ENCODE measurements at places on chromosomes 6 and 20.

- no peak for DNase-seq
Measured at GRCh38 chr6:113668641-113669408, 188.3 kb upstream of the MARCKS start.

DNA sequence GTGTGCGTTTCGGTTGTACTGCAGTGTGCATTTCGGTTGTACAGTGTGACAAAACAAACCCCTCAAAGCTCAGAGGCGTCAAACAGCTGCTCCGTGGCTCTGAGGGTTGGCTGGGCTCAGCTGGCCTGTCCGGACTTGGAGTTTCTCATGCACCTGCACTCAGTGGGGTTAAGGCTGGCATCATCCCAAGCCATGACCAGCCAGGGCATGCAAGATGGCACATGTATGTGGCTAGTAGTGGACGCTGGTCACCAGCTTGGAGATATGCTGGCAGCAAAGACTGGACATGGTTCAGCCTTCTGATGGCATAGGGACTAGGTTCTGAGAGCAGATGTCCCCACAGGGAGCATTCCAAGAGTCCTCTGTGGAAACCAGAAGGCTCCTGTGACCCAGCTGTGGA, 187.2 kb downstream of the CDH4 start:
- DNase-seq, result no peak

DNA sequence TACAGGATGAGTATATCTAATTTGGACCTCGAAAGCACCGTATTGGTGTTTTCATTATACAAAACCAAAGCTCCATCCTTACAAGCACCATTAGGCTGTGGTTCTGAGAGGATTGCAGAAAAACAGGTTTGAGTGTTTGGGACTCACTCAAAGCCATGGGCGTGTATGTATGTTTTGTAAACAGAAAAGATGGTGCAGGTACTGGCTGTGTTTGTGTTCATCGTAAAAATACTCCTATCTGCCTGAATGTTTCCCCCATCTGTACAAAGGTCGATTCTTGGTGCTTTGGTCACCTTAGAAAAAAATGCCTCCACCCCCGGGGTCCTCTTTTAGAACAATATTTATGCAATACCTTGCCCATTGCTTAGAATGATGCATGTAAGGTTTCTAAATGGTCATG, 286.6 kb downstream of the TSHZ2 start:
- no peak for DNase-seq

GRCh38 chr6:154161689-154162088, 122.6 kb downstream of the OPRM1 start:
- peak; percentile 58 for DNase-seq

- DNase-seq, result peak; percentile 81
Measured at GRCh38 chr6:90393232-90393884, 96.7 kb upstream of the BACH2 start.

- DNase-seq, result peak; percentile 84
Measured at GRCh38 chr6:85482905-85483700, 33.2 kb downstream of the NT5E start.

DNA sequence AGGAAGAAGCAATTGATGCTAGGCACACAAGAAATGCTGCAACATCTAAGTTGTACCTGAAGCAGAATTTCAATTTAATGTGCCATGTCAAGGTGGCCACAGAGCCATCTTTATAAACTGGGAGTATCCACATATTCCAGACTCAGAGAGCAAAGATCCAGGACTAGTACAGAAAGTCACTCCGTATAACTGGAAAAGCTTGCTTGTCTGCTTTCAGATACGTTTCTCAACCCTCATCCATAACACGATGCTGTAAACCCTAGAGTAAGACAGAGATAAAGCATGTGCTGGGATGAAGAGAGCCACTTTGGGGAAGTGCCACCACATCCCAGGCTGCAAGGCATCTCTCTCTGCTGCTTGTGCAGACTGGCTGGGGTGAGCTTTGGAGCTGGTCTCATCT, 134.7 kb downstream of the PACRG start:
- DNase-seq, result no peak

DNA sequence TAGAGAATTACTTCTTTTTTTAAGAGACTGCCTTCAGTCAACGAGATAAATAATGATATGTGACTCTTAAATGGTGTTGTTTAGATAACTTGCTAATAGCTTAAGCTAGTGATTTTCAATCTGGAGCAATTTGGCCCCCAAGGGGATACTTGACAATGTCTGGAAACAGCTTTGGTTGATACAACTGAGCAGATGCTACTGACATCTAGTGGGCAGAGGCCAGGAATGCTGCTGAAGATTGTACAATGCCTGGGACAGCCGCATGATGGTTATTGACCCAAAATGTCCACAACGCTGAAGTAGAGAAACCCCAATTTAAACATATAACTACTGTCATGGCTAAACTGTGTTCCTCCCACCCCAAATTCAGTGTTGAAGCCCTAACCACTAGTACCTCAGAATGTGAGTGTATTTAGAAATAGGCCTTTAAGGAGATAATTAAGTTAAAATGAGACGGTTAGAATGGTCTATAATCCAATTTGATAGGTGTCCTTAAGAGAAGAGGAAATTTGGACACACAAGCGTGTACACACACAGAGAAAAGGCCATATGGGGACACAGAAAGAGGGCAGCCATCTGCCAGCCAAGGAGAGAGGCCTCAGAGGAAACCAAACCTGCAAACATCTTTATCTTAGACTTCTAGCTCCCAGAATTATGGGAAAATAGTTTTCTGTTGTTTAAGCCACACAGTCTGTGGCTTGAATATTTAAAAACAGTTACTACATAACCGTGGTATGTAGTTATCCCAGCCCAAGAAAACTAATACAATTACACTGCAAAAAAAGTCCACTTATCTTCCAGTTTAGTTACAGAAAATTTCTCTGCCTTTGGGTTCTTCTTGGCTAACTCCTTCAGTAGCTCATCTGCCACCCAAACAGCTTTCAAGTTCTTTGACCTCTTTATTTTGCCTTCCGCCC, 22.2 kb downstream of the RWDD2A start:
- DNase-seq, result peak; percentile 66

DNA sequence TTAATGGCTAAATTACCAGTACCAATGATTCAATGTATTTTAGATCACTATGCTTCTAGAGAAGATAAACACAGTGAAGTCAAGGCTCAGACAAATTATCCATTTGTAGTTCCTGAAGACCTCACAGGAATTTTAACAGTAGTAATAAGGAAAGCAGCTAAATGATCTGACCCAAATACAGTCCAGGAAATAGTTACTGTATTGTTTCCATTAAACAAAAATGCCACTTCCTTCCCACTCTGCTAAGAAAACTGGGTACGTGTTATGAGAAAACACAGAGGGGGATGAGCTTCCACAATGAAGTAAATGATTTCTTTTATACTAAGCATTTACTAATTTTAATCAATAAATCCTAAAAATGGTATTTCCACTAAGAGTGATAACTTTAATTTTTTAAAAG, 127.9 kb downstream of the CDK19 start:
- DNase-seq, result no peak

- peak; percentile 56 for DNase-seq
Measured at GRCh38 chr20:878511-879307, 37.4 kb downstream of the ANGPT4 start.

GRCh38 chr20:31903627-31904386, 33.4 kb downstream of the TTLL9 start:
- no peak for DNase-seq

GRCh38 chr6:4773181-4773580, 3.0 kb upstream of the CDYL start:
- peak; percentile 68 for DNase-seq

DNA sequence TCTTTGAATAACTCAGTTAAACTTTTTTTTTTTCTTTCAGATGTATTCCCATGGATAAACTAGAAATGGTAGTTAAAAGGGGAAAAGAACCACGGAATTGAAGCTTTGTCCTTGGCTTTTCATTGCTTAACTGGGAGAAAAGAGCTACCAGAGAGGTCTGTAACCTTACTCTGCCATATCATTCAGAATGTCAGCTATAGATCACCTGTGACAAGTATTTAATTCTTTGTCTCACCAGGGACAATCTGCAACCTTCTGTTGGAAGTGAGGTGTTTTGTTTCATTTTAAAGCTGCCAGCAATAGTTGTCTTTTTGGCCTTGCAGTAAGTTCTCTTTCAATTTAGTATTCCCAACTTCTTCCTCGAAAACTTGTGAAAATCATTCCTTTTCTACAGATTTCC, 618.4 kb downstream of the FRK start:
- DNase-seq, result no peak

DNA sequence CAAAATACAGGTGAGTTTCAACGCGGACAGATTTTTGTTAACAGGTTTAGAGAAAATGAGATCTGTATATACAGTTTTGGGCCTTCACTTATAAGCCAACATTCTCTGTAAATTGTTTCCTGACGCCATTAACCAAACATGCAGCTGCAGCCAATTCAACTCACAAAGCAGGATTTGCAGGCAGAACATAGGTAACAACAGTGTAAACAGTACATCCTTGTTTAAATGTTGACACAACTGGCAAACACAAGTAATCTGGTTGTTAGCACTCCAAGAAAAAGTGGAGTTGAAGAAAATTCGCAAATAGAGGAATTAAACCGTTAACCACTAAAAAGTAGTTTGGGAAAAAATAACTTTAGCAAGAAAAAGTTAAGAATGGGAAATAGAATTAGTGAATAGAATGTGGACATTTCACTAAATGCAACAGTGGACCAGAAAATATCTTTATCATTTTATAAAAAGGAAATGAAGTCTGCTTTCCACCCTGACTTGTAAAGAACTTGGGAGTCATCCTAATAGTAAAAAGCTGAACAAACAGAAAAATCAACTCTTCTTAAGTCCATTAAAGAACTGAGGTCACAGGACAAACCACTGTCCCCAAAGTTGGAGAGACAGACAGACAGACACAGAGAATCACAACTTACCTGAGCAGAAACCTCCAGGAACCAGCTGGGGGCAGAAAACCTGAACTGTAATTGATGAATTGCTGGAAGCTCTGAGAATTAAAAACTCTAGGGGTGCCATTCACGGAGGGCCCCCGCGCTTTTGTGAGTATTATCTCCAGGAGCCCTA, 10.1 kb downstream of the SMIM28 start:
- no peak for DNase-seq

GRCh38 chr6:142395266-142395665, 93.5 kb downstream of the ADGRG6 start:
- DNase-seq, result no peak

GRCh38 chr6:14354919-14355572, 237.5 kb downstream of the CD83 start:
- peak; percentile 83 for DNase-seq

- DNase-seq, result peak; percentile 91
Measured at GRCh38 chr20:48846516-48847492, 19.0 kb upstream of the PREX1 start.

DNA sequence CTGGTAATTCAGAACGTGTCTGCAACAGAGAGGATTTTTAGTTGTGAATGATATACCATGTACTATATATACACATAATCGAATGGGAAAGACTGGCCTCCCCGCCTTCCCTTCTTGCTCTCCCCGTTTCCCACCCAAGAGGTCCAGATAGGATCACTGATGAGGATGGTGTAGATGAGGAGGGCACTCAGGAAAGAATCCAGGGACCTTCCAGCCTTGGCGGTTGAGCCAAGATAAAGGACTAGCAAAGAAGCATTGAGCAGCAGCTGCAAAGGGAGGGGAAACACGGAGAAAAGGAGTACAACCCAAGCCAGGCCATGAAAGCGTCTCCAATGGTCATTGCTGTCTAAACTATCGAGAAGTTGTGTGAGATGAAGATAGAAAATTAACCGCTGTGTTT, 84.0 kb upstream of the EXOC2 start:
- DNase-seq, result no peak

DNA sequence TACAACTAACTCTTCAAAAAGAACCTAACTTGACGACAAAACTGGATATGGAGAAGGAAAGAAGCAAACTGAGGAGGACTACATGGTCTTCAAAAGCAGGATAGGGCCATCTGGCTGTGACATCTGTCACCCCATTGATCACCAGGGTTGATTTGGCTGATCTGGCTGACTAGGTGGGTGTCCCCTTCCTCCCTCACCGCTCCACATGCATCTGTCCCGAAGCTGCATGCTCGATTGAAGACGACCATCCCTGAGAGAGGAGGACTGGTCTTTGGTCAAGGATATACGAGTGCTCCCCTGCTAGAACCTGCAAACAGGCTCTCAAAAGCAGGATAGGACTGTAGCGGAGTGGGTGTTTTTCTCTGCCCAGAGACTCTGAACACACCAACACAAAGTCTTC, 21.7 kb downstream of the CPNE1 start:
- no peak for DNase-seq

All from suppressor macrophage treated with lipopolysaccharide for 1 hour (primary cell).